ENCODE measurements at places on chromosomes 16 and 17.

GRCh38 chr17:29694918-29695563 lies 72.3 kb upstream of the CORO6 start:
- no peak for DNase-seq

- no peak for DNase-seq
Measured at GRCh38 chr17:40321961-40322357, 13.0 kb downstream of the RARA start.

DNA sequence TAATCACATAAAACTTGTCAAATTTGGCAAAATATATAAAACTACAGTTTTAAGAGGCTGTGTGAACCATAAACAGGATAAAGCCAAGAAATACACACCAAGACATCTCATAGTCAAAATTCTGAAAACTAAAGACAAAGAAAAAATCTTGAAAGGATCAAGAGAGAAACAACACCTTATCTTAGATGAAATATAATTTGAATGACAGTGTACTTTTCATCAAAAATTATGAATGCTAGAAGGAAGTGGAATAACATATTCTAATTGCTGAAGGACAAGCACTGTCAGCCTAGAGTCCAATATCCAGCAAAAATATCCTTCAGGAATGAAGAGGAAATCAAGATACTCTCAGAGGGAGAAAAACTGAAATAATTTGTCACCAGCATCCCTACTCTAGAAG lies 37.2 kb downstream of the PIK3R5 start:
- no peak for DNase-seq

GRCh38 chr17:59756236-59756818 lies 48.9 kb downstream of the VMP1 start:
- DNase-seq, result no peak

GRCh38 chr16:707062-707538 lies 1.5 kb upstream of the FBXL16 start:
- no peak for DNase-seq

DNA sequence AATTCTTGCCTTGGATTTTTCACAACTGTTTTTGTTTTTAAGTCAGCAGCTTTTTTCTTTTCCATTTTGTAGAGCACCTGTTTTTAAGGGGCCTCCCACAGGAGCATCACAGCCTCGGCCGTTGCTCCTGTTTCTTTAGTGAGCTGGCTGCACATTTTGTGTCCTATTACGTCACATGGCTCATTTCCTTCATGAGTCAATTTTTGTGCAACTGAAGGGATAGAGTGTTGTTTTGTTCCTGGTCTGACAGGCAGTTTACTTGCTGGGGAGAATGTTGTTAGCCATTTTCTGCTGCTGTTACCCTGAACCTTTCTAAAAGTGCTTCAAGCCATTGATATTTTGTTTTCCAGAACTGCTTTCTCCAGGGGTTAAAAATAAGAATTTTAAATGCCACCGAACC lies 45.0 kb upstream of the CRISPLD2 start:
- no peak for DNase-seq

DNA sequence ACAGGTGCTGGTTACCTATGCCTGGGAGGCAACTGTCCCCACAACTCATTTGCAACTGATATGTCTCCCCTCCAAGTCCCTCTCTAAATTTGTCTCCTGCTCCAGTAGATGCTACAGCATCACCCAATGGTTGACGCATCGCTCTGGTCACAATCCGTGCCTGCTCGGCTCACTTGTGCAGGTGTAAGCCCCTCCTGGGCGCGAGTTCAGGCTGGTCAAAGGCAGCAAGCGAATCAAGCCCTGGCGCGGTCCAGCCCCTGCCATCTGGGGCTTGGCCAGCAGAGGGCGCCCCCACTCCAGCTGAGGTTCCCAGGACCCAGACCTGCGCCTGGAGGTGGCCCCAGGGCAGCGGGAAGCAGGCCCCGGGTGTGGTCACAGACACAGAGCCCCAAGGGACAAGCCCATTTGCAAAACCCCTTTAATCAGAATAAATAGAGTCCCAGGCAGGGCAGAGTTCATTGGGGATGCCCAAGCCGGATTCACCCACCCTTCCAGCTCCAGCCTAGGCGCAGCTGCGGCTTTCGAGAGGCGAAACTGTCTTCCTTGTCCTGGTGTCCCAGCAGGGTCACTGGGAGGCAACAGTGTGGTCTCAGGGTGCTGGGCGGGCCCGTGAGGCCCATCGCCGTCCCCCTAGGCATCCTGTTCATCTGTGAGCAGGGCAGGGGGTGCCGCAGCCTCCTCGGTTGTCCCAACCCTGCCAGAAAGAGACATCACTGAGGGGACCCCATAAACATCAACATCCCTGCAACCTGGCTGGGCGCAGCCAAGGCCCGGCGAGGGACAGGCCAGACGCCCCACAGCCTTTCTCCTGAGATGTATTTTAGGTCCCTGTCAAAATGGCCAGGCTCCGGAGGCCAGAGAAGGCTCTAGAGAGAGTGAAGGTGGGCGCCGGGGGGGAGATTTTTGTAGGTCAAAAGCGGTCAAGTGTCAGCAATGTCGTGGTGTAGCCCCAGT lies 15.8 kb downstream of the TMC6 start:
- peak; percentile 67 for DNase-seq

DNA sequence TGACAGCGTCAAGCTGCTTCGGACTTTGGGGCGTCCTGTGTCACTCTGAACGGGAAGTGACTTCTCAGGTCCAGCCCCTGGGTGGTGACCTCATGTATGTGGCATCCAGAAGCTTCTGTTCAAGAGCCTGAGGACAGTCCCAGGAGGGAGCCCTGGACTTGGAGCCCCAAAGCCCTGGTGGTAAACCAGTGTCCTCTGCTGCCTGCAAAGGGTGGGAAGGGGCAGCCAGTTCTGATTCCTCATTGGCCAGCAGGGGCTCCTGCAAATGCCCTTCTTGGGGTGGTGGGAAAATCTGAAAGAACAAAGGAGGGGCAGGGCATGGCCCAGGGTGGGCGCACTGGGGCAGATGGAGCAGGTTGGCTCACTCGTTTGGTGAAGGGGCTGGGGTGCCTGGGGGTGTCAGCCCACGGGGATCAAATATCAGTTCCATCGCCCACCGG lies 1.6 kb downstream of the OSGIN1 start:
- no peak for DNase-seq

DNA sequence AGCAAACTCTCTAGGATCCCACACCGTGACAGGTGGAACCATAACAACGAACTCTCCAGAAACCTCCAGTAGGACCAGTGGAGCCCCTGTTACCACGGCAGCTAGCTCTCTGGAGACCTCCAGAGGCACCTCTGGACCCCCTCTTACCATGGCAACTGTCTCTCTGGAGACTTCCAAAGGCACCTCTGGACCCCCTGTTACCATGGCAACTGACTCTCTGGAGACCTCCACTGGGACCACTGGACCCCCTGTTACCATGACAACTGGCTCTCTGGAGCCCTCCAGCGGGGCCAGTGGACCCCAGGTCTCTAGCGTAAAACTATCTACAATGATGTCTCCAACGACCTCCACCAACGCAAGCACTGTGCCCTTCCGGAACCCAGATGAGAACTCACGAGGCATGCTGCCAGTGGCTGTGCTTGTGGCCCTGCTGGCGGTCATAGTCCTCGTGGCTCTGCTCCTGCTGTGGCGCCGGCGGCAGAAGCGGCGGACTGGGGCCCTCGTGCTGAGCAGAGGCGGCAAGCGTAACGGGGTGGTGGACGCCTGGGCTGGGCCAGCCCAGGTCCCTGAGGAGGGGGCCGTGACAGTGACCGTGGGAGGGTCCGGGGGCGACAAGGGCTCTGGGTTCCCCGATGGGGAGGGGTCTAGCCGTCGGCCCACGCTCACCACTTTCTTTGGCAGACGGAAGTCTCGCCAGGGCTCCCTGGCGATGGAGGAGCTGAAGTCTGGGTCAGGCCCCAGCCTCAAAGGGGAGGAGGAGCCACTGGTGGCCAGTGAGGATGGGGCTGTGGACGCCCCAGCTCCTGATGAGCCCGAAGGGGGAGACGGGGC lies 1.3 kb downstream of the SPN start:
- DNase-seq, result no peak

DNA sequence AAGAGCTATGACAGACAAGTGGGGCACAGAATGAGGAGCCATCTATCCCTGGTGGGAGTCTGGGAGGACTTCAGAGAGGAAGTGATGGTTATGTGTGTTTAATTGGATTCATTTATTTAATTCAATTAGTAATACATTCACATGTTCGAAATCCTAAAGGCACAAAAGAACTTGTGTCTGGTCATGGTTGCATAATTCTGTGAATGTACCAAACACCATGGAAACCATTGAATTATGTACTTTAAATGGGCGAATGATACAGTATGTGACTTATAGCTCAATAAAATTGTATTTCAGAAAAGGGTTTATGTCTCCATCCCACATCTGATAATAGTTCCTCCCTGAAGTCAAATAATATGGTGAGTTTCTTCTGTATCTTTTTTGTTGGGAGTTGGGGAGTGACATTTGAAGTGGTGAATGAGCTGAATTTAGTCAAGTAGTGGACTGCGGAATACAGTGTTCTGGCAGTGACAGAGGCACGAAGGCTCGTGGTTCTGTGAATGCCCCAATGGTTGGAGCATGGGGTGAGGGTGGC lies 19.8 kb upstream of the G6PC1 start:
- DNase-seq, result no peak

GRCh38 chr16:24890746-24891145 lies 45.0 kb downstream of the SLC5A11 start:
- DNase-seq, result no peak

- DNase-seq, result no peak
Measured at GRCh38 chr17:45844695-45845375, at the start of gene SPPL2C. TSS of gene SPPL2C (plus strand) at chr17:45844881. CDS start at chr17:45844907, 26 bp downstream.
